ENCODE measurements at places on chromosomes 5 and 9. TPM values are rescaled to one million over a fixed set of nuclear protein-coding genes. Genes with fewer than 3 reads are reported as not detected.

F12 gene
- total RNA-seq = 0.89 TPM

PTPRD gene
- total RNA-seq = 34.7 TPM

ARID3C gene
- total RNA-seq = not detected

BRINP1 gene
- total RNA-seq = not detected

FOXE1 gene
- not detected for total RNA-seq

FGD3 gene
- total RNA-seq = not detected

IFNA2 gene
- not detected for total RNA-seq

GPSM1 gene
- total RNA-seq = 38.6 TPM

DNAJB5 gene
- 15.4 TPM for total RNA-seq

HSPB3 gene
- total RNA-seq = not detected

TSPAN17 gene
- total RNA-seq = 33.3 TPM

C1QTNF2 gene
- 0.32 TPM for total RNA-seq

CER1 gene
- not detected for total RNA-seq

CDC20B gene
- total RNA-seq = not detected

SYNPO gene
- 15.4 TPM for total RNA-seq

RNF180 gene
- 15.2 TPM for total RNA-seq

ALDOB gene
- total RNA-seq = not detected

SOHLH1 gene
- total RNA-seq = not detected

MEIKIN gene
- not detected for total RNA-seq

TMEM141 gene
- total RNA-seq = 72.2 TPM

PCDHGC5 gene
- 10.2 TPM for total RNA-seq

DAB2 gene
- 76.8 TPM for total RNA-seq

Data from smooth muscle cell of the umbilical artery (primary cell).